Activated T-helper 9 cell treated with anti-CD3 and anti-CD28 coated beads, Interleukin-2, amount 50 U/mL, for 16 hours (primary cell): ENCODE measurements at places on chromosomes 4 and X.

DNA sequence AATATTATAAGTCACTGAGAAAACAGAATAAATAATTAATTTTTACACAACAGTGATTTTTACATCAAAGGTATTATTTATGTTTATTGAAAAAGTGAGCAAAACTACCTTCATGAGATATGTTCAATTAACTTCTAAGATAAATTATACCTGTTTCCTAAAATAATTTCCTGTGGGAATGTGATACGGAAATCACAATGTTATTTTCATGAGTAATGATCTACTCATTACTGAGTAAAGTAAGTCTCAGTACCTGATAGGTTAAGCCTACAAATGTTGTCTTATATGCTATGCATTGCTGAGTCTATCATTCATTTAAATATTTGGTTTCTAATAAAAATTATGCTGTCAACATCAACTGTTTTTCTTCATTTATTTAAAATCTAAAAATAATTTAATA, 324.0 kb downstream of the STPG2 start:
- no peak for DNase-seq

DNA sequence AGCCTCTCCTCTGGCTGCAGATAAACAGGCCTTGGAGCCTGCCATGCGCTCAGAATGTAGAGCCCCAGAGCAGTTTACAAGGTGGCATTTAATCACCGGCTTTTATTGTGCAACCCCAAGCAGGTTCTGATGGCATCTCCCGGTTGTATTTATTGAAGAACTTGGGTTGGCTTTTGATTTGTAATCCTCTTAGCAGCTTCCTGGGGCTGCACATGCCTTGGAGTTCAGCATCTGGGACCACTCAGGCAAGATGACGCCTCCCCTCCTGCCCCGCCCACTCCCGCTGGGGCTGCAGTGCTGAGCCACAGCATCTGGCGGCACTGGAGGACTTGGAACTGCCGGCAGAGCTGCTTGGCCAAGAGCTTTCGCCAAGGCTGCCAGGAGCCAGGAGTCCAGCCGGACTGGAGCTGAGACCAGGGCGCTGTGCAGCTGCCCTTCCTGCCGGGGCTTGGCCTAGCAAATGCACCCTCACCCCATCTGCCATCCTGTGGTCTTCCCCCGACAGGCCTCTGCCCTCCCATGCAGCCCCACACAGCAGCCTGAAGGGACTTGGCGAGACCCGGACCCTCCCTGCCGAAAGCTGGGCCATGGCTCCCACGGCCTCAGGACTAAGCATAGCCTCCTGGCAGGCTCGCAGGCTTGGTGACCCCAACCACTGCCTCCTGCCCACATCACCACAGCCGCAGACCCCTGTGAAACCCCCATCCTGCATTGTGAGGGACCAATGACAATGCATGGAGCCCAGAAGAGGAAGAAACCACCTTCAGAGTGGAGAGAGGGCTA, 5.4 kb downstream of the HTRA3 start:
- no peak for DNase-seq

- DNase-seq = no peak
Measured at GRCh38 chrX:133415276-133416105, at the start of gene GPC4. Gene GPC4, minus strand, starts transcription at chrX:133415489. Its CDS starts 524 bp downstream, at chrX:133414965.

DNA sequence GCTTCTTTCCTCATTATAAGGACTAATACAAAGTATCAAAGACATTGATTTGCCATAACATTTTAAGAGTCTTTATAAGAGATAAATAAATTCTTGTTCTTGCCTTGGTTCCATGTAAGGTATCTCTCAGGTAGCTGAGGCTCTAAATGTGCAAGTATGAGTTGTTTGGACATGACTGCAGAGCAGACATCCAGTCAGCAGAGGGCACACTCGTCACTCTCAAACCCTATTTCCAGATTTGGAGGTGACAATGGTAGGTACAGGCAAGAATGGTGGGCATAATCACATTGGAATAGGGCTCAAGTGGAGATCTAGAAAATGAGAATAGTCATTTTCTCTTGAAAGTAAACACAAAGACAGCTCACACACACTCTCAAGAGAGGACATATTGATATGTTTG, 133.3 kb upstream of the ZIC3 start:
- no peak for DNase-seq

DNA sequence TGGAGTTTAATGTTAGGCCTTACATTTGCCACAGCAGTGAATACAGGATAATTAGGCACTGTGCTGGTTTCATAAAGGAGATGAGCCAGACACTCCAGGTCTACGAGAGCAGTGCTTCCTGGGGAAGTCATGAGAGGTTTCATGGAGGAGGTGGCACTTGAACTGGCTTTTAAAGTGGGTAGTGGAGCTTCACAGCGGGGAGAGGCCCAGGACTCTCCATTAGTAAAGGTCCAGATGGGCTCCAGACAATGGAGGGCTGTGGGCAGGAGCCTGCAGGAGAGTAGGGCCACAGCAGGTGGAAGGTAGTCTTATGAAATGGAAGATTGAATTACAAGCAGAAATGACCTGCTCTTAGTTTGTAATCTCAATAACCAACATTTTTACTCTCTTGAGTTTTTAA, 29.0 kb downstream of the CLDN22 start:
- no peak for DNase-seq

GRCh38 chr4:161496-162284, 37.4 kb downstream of the ZNF718 start:
- no peak for DNase-seq

DNA sequence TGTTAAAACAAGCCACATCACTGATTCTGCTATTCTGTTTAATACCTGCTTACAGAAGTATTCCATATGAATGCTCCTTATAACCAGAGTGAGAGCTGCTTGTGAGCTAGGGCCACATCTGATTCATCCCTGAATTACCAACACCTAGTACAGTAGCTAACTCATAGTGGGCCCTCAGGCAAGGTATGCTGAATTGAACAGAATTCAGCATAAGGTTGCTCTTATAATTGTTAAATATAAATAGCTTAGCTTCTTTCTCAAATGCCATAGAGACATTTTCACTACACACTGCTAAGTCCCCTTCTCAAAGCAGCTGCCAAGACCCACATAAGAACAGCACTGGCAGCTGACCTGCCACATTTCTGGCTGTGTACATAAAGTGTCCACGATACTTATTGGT, 27.0 kb upstream of the MCF2 start:
- DNase-seq = no peak

GRCh38 chr4:124055336-124055735, 657.2 kb downstream of the ANKRD50 start:
- no peak for DNase-seq

DNA sequence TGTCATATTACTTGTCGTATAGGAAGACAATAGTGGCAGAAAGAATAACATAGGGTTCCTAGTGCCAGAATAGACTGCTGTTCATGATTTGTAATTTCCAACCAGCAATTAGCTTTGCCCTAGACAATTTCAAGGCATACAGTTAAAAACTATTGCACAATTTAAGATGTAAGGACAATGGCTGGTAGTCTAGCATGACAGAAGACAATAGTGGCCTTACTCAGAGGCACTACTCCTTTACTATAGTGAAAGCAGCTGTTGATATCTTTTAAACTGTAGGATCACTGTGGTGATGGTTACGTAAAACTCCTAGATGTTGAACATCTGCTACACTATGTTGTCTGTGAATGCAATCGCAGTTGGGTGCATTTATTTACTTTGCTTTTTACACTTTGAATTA, 234.5 kb downstream of the RBMX2 start:
- DNase-seq = no peak

DNA sequence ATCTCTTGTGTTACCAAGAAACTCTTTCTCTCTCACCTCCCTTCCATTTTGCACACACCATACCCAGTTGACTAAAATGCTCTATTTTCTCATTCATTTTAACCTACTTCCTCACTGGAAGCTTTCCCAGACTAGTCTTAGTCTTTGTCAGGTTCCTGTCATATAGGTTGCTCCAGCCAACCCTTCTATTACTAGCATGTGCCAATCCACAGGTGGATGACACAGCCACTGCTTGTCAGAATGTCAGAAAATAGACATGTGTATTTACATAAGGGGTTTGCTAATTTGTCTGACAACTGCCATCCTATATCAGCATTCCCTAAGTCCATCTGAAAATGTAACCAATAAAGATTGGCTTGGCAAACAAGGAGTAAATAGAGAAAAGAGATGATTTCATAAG, 239.2 kb upstream of the SMIM31 start:
- no peak for DNase-seq

DNA sequence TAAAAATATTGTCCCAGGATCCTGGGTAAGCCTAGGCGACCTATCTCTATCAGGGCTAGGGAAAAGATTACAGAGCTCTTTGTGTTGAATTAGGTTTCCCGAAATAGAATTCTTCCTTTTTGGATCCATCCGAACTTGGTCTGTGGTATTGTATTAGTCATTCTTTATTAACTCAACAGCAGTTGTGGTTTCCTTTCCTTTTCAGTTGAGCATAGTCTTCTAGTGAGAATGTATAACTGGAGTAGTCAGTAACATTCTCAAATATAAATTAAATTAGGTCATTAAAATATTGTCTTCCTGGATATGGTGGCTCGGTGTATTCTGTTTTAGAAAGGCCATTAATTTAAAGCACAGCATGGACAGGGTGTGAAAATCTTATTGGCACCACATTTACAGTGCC, 520.4 kb downstream of the NLGN4X start:
- DNase-seq = no peak

DNA sequence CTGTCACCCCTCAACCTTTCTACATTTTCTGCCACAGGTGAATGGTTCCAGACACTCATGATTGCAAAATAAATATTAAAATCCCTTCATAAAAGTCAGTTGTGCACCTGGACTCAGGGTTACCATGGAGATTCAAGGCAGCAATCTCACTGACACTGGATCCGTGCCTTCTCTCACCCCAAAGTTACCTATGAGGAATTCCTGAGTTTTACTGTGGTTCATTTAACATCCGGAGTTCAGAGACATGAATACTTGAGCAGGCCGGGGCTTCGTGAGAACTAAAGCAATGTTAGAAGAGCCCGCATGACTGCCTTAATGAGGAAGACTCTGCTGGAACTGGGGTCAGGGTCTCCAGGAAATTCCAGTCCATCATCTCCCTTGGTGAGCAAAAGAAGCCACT, 12.5 kb upstream of the CLNK start:
- no peak for DNase-seq
